M059J (cell line): ENCODE measurements at places on chromosomes 2 and 18. TPM values are rescaled to one million over a fixed set of nuclear protein-coding genes. Genes with fewer than 3 reads are reported as not detected.
A peak's percentile ranks its signal among the peaks of the same experiment; 100 is the strongest.

DNA sequence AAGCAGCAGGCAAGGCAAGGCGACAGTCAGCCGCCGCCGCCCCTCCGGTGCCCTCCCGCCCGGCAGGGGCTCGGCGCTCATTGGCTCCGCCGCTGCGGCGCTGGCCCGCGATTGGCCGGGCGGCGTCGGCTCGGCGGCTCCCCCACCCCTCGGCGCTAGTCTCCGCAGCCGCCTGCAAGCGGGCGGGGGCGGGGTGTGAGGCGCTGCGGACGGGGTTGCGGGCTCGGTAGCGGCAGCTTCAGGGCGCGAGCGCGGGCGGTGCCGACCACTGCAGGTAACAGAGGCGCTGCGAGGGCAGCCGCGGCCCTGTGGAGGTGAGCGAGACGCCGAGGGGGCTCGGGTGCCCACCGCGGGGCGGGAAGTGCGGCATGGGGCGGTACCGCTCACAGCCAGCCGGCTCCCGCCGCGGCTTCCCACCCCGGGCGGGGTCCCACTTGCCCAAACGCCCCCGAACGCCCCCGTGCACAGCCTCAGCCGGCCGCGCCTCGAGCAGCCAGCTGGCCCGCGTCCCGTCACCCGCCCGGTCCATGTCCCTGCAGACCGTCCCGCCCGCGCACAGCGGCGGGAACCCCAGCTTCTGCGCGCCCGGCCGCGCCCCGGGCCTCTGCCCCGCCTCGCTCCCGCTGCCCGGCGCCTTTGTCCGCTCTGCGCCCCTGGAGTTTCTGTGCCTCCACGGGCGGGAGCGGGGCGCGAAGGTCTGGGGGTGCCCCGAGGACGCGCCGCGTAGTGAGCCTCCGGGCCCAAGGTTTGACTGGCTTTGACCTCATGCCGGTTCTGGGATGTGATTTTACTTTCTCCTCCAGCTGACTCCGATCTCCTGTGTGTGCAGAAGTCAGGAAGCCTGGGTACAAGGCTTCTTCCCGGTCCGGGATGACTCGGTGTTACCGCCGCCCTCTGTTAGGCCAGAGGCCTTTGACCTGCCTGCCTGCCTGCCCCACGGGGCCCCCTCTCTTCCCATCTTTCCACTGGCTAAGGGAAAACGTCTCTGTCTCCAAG is at the start of gene SANBR:
Gene SANBR, plus strand, starts transcription at position 158 of the 996 bp plus-strand sequence. CDS start 4,480 bp downstream, outside the sequence.
- DNase-seq: peak; percentile 88

GRCh38 chr2:46984642-46985476 is 69.3 kb upstream of the MCFD2 start:
- DNase-seq: peak; percentile 96

- DNase-seq: no peak
These were observed 9.6 kb downstream of the SERPINB2 start for GRCh38 chr18:63897072-63897471.

GRCh38 chr2:30867385-30867784 is 60.1 kb upstream of the CAPN13 start:
- DNase-seq: no peak

- DNase-seq: no peak
These were observed 1481.1 kb upstream of the ACVR2A start for GRCh38 chr2:146363731-146364130.

Gene GPR155
- total RNA-seq: 1.6 and 2.5 TPM in 2 replicates

Gene TACR1
- total RNA-seq: 0.22 and 0.25 TPM in 2 replicates
